NAMALWA (cell line): ENCODE measurements at places on chromosomes 7 and 10.

DNA sequence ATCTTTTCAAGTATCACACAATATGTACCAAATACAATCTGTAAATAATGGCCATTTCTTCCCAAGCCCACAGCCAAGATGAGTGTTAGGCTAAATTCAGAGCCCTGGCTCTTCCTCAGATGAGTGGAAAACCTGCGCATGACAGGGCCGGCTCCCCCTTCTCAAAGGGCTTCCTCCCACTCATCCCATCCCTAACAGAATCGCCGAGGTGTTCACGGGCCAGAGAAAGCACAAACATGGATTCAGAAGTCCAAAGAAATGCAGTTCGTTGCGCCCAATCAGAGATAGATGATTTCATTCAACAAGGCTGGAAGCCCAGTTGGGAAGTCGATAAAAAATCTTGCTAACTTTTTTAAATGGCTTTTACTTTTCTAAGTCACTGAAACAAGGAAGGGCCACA lies 121.8 kb downstream of the UBE2H start:
- no peak for DNase-seq

GRCh38 chr10:19970256-19970655 lies 154.0 kb downstream of the PLXDC2 start:
- no peak for DNase-seq

GRCh38 chr7:22867003-22867402 lies 44.4 kb upstream of the TOMM7 start:
- no peak for DNase-seq

- no peak for DNase-seq
Measured at GRCh38 chr7:70113078-70113477, 514.8 kb downstream of the AUTS2 start.

- DNase-seq = no peak
Measured at GRCh38 chr10:115866691-115867090, 406.3 kb downstream of the GFRA1 start.

DNA sequence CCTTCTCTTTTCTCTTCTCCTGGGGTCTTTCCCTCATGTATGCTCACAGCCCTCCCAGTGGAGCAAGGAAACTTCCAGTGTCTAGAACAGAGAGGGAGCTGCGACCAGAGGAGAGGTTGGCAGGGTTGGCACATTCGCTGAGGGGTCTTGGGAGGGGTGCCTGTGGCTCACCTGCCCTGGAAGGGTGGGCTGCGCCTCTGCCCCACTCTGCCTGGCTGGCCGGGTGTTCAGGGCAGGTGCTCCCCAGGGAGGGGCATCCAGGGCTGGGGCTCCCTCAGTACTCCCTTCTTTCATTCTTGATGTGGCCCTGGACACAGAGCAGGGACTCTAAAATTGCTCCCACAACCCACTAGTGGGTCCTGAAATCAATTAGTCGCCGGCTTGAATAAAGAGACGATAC lies 16.9 kb downstream of the SHH start:
- no peak for DNase-seq

GRCh38 chr7:441684-442421 lies 77.8 kb downstream of the PDGFA start:
- no peak for DNase-seq

DNA sequence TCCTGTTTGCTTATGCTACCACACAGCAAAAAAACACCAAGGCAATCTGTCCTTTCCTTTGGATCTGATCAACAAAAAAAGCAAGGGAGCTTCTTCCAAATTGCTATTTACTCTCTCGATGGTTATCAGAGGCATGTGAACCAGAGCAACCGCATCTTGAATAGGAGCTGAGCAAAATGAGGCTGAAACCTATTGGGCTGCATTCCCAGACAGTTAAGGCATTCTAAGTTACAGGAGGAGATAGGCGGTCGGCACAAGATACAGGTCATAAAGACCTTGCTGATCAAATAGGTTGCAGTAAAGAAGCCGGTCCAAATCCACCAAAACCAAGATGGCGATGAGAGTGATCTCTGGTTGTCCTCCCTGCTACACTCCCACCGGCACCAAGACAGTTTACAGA lies 76.8 kb upstream of the FRMD4A start:
- no peak for DNase-seq

GRCh38 chr10:547591-548081 lies 141.8 kb downstream of the DIP2C start:
- no peak for DNase-seq

- no peak for DNase-seq
Measured at GRCh38 chr10:43649185-43649523, 473 bp upstream of the ZNF32 start.

DNA sequence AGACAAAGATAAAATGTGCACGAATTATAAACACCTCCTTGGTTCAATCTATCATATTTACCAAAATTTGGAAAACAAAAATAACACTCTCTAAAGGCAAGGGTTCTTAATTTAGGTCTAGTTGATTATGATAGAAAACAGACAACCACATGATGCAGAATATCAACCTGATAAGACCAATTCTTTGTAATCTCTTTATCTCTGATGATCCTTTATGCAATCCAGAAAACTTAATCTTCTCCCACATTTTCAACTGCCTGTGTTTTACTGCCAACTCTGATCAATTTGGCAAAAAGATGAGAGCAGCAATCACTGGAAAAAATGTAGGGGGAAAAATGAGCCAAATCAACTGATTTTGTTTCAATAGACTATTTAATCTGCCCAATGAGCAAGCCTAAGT lies 148.5 kb downstream of the LRRN3 start:
- no peak for DNase-seq

DNA sequence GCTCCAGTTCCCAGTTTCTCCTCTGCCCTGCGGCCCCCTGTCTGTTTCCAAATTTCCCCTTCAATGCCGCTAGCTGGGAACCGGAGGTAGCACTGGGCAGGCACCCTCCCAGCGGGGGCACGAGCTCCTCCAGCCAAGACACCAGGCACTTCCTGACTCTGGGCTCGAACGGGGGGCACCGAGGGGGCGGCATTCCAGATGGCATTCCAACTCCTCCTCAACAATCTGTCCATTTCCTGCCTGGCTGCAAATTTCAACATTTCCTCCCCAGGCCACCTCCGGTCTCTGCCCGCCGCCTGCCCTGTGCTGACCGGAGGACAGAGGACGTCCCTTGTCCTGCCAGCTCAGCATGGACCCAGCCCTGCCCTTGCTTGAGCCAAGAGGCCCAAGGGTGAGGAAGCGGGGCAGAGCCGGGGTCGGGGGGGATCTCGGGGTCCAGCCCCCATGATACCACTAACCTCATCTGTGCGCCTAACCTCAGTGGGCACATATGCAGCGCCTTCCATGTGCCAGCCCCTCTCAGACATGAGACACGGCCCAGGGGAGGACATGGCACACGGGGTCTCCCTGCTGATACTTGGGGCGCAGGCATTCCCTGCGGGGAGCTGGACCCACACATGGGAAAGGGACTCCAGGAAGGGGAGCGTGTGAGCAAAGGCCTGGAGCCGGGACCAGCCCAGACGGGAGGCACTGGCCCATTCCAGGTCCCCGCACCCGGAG lies 58.0 kb downstream of the PDGFA start:
- no peak for DNase-seq
